Left lung (tissue), 14 donors: ENCODE measurements at places on chromosomes 3 and 15. TPM values are rescaled to one million over a fixed set of nuclear protein-coding genes. Genes with fewer than 3 reads are reported as not detected.

The COL6A6 gene
- 8.9 TPM for total RNA-seq

The HDGFL3 gene
- total RNA-seq, result 33.5 TPM

The PRTG gene
- 10.7 TPM for total RNA-seq

The ARRDC4 gene
- 19.0 TPM for total RNA-seq
